IMR-90 (cell line): ENCODE measurements at places on chromosomes 3 and 15. TPM values are rescaled to one million over a fixed set of nuclear protein-coding genes. Genes with fewer than 3 reads are reported as not detected.

The PRSS50 gene
- total RNA-seq, result not detected in 2 replicates

DNA sequence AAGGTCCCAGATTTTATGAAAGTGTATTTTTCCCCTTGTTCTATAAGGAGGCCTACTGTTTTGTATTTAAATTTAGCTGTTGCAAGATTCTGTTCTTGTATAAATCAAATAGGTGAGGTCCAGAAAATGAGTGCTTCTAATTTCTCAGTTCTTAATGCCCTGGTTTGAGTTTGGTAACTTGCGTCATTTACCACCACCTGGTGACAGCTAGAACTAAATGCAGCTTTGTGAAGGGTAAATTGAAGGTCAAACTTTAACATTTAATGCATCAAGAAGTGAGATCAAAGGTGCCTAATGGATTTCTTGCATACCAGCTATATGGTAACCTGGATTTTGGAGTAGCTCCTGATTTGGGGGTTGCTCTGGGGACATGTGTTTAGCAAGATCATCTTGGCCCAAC lies 50.7 kb upstream of the POLR2M start:
- no peak for DNase-seq

The ATP10A gene
- total RNA-seq, result 12.8 and 13.8 TPM in 2 replicates

- no peak for DNase-seq
Measured at GRCh38 chr3:127420829-127421228, 133.0 kb upstream of the PRR20G start.

The TTC21A gene
- total RNA-seq, result 0.56 and 0.90 TPM in 2 replicates

The BNC1 gene
- 0.28 and 0.54 TPM in 2 replicates for total RNA-seq

GRCh38 chr15:71219645-71220044 lies 104.4 kb downstream of the THSD4 start:
- DNase-seq, result peak; percentile 94

- no peak for DNase-seq
Measured at GRCh38 chr3:81195478-81195877, 566.0 kb downstream of the GBE1 start.

The COX5A gene
- 24.7 and 39.8 TPM in 2 replicates for total RNA-seq

DNA sequence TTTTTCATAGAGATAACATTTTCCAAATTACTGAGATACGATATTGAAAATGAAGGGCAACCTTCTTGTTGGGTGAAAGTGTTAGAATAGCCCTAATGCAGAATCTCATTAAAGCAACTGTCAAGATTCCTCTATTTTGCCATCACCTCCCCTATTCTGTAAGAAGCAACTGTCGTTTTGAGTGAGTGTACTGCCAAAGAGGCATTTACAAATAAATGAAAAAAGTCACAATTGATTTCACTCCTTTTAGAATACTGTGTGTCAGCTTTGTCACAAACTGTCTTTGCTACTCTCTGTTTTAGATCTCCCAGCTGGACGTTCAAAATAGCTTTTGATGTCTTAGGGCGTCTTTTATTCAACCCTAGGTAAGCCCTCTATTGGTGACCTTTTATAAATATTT lies 322.8 kb upstream of the NAALADL2 start:
- DNase-seq, result no peak

The USP50 gene
- total RNA-seq, result not detected in 2 replicates

GRCh38 chr3:13323822-13324221 lies 96.3 kb downstream of the NUP210 start:
- DNase-seq, result no peak

GRCh38 chr15:73436613-73437012 lies 6.4 kb upstream of the REC114 start:
- DNase-seq, result no peak

DNA sequence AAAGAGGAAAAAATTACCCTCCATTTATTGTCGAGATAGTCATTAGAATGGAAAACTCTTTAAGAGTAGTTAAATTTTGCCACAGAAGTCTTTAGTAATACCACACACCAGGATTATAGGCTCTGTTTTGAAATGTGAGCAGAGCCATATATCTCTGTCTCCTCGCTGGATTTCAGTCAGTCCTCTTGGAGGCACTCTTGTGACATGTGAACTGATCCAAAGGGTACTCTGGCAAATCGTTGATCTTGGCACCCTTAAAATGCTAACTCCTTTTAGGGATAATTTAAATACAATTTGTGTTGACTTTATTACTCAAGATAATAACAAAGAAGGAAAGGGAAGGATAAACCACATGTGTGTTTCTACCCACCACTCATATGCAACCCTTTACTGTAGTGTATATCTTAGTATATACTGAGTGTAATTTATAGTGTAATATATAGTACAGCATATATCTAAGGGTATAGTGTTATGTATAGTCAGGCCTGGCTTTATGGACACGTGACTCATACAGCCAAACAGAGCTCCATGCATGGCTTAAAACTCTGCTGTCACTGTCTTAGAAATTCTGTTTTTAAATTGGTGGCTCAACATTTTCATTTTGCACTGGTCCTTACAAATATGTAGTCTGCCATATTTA lies 12.3 kb upstream of the KPNA4 start:
- DNase-seq, result peak; percentile 21

The GDPGP1 gene
- total RNA-seq, result 3.9 and 4.1 TPM in 2 replicates

The TRPM1 gene
- total RNA-seq, result 0.28 TPM in 1 of 2 replicates, not detected in the other

DNA sequence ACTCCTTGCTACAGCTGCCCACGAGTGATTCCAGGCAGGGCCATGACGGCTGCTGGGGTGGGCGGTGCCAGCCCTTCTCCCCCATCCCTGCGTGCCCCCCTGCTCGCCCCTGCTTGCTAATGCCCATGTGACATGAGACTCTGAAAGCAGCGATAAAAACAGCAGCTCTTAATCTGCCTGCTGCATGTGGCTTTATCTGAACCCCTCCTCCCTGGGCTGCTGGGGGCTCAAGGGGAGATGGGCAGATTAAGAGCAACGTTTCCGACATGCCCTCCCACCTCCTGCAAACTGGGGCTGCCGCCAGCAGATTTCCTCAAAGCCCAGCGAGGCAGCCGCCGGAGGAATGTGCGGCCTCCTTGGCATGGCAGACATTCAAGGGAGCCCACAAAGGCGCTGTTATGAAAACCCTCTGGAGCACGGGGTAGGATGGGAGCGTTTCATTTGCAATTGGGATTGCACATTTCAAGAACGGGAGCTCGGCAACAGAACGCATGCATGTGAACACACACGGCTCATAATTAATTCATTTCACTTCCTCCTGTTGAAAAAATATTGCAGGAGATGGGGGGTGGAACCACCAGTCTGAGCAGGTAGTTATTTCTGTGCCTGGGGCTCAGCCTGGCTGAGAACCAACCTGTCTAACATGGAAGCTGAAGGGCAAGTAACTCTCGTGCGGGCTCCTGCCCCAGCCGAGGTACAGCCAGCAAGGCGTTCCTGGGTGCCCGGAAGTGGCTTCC lies 504.2 kb upstream of the PROK2 start:
- DNase-seq, result peak; percentile 57

DNA sequence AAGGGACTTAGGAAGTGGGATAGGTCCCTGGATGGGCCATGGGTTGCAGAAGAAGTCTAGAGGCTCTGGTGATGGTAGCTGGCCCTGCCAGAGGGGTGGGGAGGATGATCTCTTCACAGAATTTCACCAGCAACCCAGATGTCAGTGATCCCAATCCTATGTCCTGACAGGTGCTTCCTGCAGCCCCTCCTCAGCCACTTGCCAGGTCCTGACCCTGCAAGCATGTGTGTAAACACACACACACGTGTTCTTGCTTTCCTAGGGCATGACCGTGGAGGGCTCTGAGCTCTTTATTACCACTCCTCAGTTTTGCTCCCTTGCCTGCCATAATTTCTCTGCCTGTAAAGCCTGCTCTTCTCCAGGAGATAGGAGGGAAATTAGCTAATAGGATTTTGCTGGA lies 12.5 kb downstream of the TEX264 start:
- no peak for DNase-seq

DNA sequence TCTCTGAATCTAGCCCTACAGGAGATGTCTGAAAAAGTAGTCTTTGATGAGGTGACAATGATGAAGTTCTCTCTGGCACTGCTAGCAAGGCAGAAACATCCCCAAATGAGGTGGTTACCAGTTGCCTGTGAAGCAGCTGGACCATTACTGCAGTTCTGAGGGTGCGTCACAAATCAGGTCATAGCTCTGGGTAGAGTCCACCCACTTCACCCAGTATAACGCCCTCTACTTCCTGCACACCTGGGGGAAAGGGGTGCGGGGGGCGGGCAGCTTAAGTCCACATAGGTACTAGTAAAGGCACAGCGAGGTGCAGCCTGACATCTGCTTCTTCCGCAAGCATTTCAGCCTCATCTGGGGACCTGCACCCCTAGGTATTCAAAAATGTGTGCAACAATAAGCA lies 13.4 kb upstream of the SATB1 start:
- DNase-seq, result no peak

The SPESP1 gene
- total RNA-seq, result 3.0 and 3.3 TPM in 2 replicates

DNA sequence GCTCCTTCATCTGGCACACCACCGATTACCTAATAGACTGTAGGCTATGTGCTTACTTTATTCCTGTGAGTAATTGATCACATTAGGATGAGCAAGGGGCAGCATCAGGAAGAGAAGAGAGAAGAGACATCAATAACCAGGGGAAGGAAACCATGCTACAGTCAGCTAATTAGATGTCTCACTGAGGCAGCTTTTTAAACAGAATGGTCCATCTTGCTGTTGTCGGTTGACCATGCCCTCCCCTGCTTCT lies 278.4 kb downstream of the RPLP1 start:
- DNase-seq, result no peak

GRCh38 chr15:53446376-53446775 lies 313.1 kb downstream of the WDR72 start:
- no peak for DNase-seq

The TBC1D2B gene
- 17.7 and 17.8 TPM in 2 replicates for total RNA-seq

DNA sequence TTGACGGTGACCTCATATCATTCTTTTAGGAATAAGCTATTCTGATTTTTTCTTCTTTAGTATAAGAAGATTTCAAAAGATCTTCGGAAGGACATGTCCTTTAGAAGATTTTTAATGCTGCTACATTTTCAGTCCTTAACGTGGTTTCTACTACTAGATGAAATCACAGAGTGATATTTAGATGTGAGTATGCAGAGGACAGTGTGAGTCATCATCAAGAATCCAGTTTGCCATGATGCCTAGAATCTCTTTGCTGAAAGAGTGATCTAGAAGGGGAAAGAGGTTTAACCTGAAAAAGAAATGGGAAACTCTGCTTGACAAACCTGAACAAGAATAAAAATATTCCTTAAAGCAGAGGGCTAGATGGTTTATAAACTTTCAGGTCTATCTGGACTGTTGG lies 43.2 kb downstream of the SLC7A14 start:
- DNase-seq, result peak; percentile 71

The NAALADL2 gene
- 19.2 and 20.6 TPM in 2 replicates for total RNA-seq

DNA sequence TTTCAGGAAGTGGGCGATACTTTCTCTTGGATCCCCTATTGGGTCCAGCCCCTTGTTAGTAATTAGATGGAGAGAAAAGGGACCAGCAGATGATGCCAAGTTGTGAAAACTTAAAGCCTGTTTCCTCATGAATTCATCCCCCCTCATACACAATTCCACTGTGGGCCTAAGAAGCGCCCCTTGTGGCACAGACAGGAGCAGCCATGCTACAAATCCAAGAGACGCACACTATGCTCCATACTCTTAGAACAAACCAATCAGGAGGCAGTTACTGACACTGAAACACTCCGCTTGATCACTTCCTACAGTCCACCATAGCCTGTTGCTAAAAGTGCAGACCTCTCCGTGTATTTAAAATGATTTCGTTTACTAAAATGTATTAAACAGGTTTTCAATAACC lies 111.3 kb upstream of the ARRDC4 start:
- no peak for DNase-seq

- no peak for DNase-seq
Measured at GRCh38 chr3:134929976-134930375, 134.9 kb downstream of the EPHB1 start.

The ASB7 gene
- total RNA-seq, result 15.8 and 16.7 TPM in 2 replicates

- DNase-seq, result no peak
Measured at GRCh38 chr15:29621616-29622015, 200.7 kb downstream of the TJP1 start.
